Neural progenitor cell (in vitro differentiated cells): ENCODE measurements at places on chromosomes 1 and 21. TPM values are rescaled to one million over a fixed set of nuclear protein-coding genes. Genes with fewer than 3 reads are reported as not detected.

The MNDA gene
- not detected in 2 replicates for total RNA-seq

GRCh38 chr1:81998165-81998564, 197.4 kb downstream of the ADGRL2 start:
- no peak for DNase-seq

The TNFRSF8 gene
- total RNA-seq: not detected in 2 replicates

GRCh38 chr1:241411776-241412338, 54.9 kb upstream of the RGS7 start:
- no peak for DNase-seq

- no peak for DNase-seq
Observed at GRCh38 chr1:213192026-213192425, 141.0 kb downstream of the RPS6KC1 start.

DNA sequence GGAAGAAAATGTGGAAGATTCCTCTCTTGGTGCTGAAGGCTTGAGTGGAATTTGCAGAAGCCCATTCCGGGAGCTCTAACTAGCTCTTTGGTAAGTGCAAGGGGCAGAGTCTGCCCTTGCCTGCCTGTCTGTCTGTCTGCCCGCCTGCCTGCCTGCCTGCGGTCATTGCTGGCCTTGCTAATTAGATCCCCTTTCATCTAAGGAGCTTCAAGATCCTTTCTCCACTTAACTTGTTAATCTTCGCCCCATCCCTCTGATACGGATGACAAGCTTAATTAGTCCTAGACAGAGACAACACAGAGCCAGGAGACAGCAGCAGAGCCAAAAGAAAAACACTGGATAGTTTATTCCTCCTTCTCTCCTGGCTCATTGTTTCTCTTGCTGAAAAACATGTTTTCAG, 80.2 kb upstream of the GADD45A start:
- DNase-seq: peak; percentile 54
